Stimulated activated CD4-positive, alpha-beta T cell treated with anti-CD3 and anti-CD28 coated beads, Interleukin-15, amount 100 ng/mL, for 24 hours (primary cell): ENCODE measurements at places on chromosomes 5 and 9.
A peak's percentile ranks its signal among the peaks of the same experiment; 100 is the strongest.

DNA sequence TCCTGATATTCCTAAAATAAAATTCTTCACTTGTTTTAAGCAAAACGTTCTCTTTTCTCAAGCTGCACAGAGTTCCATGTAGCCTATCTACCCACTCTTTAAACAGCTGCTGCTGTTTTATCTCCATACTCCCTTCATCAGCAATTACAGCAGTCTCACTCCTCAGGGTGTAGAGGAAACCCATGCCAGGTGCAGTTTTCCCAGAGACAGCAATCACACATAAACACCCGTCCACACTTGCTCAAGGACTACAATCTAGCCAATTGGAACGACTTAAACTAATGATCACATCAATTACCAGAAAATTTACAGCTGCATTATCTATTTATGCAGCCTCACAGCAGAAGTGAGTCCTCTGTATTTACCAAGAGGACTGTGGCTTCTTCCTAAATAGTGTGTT lies 141.7 kb downstream of the HTR1A start:
- DNase-seq, result no peak

- DNase-seq, result no peak
These were observed 53.2 kb downstream of the IPPK start for GRCh38 chr9:92616655-92617111.

- no peak for DNase-seq
These were observed 26.6 kb upstream of the TUSC1 start for GRCh38 chr9:25704800-25705199.

DNA sequence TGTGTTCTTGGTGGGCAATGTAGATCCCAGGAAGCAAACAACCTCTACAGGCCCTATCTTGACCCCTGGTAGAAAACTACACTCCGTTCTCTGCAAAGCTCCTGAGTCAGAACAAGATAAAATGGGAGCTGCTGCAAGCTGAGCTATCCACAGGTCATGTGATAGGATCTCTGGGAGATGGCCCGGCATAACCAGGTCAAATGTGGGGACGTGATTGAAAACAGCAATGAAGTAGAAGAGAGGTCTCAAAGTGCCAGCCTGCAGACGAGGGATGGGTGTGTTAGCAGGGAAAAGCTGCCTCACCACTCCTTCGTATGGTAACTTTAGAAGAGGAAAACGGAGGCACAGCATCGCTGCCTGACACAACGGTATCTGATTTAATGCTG lies 25.0 kb downstream of the NRG2 start:
- no peak for DNase-seq

GRCh38 chr5:173089581-173089980 lies 33.4 kb downstream of the CREBRF start:
- no peak for DNase-seq

GRCh38 chr5:151624476-151624875 lies 33.3 kb upstream of the FAT2 start:
- no peak for DNase-seq

- DNase-seq, result peak; percentile 87
These were observed 22.0 kb upstream of the MAPK9 start for GRCh38 chr5:180313677-180314505.

DNA sequence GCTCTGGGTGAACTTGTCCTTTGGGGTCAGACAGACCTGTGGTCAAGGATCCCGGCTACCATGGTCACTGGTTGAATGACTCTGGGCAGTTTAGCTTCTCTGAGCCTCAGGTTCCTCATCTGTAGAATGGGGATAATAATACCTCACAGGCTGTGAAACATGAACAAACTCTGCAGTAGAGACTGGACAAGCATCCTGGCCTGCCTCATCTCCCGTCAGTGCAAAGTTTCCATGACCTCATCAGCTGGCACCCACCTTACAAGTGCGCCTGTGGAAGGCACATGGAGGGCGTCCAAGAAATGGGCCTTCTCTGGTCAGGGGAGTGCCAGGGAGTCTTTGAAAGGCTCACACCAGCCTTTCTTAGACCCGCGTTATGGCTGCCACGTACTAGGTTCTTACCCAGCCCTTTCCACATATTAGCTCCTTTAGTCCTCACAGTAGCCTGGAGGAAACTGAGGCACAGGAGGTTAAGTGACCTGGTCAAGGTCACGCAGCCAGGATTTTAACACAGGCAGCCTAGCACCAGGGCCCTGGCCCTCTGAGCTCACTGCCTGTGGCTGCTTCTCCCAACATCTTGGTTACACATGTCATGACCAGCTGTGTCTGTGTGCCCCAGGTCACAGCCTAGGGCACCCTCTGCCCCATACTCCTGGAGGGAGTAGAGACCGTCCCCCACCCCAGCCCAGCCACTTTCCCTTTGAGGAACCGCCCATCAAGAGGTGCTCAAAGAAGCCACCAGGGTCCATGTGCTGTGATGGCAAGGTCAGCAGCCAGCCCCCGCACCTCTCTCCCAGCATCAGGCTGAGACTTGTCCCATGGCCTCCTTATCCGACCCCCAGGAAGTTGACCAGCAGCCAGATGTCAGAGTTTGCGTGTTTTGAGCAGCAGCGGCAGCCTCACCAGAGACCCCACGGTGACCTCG lies 39.4 kb upstream of the RPL26L1 start:
- DNase-seq, result no peak

DNA sequence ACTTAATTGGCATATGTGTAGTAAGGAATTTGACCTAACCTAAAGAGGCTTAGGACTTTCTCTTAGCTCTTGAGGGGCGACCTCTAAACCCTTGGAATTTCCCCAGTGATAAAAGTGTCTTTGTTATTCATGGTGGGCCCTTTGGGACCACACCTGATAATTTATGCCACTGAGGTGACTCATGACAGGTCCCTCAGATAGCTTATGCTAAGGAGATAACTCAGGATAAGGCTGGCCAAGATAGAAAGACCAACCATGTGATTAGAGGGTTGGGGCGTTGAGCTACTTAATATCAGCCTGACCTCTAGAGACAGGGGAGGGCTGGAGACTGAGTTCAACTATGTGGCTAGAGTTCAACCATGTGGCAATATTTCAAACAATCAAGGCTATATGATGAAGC lies 218.1 kb downstream of the AP3B1 start:
- no peak for DNase-seq

- DNase-seq, result no peak
These were observed 1033.5 kb downstream of the EFNA5 start for GRCh38 chr5:106637275-106637674.

DNA sequence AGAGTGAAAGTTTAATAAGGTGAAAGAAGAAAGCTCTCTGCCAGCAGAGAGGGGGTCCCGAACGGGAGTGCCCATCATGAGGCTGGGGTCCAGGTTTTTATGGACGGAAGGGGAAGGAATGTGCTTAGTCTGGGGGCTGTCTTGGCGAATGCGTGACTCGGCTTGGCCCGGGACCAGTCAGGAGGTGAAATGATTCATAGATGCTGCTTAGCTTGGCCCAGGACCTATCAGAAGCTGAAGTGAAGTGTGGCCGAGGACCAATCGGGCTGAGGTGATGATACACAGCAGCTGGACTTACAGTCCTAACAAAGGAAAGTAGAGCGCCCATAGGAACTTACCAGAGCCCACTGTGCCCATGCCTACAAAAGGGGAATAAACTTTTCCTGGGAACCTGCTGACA lies 3.9 kb upstream of the FKTN start:
- no peak for DNase-seq

GRCh38 chr9:111151537-111151936 lies 113.3 kb upstream of the LPAR1 start:
- no peak for DNase-seq

DNA sequence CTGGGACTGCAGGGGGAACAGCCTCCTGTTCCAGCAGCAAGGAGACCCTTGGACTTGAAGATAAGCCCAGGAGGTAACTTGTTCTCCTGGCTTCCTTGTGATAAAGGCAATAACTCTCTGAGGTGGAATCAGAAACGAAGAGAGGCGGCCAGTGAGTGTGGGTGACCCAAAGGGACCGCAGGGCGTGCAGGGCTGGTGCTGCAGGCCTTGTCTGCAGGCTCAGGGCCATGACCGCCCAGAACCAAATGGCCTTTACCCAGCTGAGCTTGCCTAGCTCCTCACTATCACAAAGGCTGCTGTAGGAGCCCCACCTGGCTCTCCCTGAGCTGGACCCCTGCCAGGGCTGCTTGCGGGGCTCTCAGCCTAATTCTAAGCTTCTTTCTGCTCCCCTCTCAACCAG lies 72.5 kb downstream of the NDFIP1 start:
- no peak for DNase-seq

GRCh38 chr5:123651234-123651633 lies 139.3 kb downstream of the CSNK1G3 start:
- no peak for DNase-seq

DNA sequence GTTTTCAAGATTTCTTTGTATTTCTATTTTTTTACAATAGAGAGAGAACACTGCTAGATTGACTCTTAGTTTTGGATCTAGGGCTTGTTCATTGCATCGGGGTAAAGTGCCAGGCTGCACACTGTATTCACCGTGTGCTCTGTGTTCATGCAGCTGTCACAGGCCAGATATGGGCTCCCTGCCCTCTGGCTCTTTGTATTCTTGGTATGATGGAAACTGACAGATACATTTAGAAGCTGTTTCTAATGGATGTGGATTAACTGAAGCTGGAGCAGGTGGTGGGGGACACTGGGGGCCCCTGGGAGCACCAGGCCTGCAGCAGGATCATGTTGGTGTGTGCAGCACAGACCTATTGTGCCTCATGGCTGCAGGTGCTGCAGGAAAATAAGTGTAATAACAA lies 28.0 kb downstream of the SLC36A1 start:
- no peak for DNase-seq

GRCh38 chr9:93052791-93053540 lies 5.5 kb upstream of the SUSD3 start:
- DNase-seq, result no peak

DNA sequence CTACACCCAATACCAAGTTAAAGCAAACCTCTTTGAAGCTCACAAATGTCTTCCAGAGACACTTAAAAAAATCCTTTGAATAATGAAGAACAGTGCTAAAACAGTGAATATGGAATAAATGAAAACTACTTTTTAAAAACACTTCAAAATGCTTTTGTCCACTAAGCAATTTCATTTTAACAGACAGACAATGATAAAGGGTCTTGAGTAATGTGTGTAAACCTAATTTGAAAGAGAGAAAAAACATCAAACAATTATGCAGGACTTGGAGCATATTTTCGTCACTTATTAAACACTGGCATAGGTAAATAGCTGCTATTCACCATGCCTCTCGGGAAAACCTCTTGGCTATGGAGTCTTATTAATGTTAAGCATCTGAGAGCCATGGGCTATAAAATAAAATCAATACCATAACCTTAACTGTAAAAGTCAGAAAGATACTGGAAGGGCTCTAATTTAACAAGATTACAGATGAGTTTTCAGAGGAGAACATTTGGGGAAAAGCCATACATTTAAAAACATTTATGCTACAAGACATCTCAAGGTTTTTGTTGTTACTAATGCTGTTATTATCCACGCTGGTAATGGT lies 177.8 kb downstream of the NFIB start:
- DNase-seq, result no peak

DNA sequence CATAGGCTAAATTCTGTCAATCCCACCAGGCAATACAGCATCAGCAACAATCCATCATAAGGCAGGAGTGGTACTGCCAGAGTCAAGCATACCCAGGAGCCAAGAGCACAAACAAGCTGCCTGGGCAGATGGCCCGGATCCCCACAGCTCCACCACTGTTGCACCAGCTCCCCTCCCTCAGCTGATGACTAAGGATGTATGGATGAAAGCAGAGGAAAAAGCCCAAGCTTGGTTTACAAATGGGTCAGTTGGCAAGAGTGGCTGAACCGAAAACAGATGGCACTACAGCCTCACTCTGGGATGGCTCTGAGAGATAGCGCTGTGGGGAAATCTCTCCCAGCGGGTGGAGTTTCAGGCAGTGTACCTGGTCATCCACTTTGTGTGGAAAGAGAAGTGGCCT lies 29.4 kb downstream of the DROSHA start:
- no peak for DNase-seq

- no peak for DNase-seq
These were observed 436.0 kb upstream of the SEMA6A start for GRCh38 chr5:117010574-117010973.

DNA sequence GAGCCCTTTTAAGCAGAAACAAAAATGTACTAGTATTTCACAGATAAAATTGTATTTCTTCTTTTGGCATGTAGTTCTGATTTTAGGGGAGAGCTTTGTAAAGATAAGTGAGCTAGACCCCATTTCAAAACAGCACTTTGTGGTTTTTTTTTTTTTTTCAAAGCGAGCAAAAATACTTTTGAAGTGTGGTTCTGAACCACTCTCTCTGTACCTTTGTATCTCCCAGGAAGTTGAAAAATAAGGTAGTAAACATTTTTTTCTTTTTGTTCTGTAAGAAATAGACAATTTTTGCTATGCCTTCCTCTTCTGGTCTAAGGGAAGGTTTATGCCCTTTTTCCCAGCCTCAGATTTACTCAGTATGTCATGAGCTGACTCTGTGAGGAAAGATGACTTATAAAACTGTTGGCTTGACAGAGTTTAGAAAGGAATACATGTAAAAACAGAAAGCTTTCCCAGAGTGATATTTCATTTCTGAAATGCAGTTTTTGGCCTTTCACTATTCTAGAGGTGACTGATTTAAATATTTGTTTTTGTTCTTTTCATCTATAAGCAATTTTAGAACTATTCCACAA lies 12.5 kb downstream of the ERCC6L2 start:
- DNase-seq, result no peak

- no peak for DNase-seq
These were observed 13.9 kb upstream of the PTGER4 start for GRCh38 chr5:40665635-40666298.

DNA sequence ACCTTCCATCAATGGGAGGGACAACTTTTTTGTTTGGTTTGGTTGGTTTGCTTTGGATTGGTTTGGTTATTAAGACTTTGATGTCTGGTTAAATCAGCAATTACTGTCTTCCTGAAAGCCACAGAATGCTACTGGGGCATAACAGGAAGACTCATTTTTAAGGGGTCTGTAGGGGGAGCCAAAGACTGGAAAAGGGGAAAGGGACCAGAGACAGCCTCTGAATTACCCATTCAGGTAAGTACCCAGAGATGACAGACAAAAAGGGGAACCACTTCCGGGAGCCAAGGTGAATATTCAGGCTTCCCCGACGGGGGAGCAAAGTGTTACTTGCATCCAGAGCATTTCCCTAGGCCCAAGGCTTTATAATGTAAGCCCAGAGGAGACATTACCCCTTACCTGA lies 4.6 kb upstream of the FEM1C start:
- DNase-seq, result no peak

- DNase-seq, result no peak
These were observed 106.1 kb upstream of the FER start for GRCh38 chr5:108641596-108641995.

DNA sequence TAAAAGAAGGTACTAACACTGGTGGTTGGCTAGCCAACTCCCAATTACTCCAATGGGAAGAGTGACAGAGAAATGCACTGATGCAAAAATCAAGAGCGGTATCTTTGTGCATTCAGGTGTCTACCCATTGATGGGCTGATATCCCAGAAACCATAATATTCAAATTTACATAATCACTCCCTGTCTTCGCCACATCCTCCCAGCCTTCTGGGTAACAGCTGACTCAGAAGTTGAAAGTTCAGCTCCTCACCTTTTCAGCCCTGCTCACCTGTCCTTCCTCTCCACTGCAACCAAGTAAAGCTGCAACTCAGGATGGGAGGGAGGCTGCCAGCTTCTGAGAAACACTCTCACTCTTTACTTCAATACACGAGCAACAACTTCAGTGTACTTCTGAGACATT lies 6.9 kb downstream of the SUSD1 start:
- DNase-seq, result no peak

- no peak for DNase-seq
These were observed 1.5 kb downstream of the CERT1 start for GRCh38 chr5:75509956-75510355.

GRCh38 chr5:150661086-150661485 lies at the start of gene MYOZ3:
MYOZ3 (plus strand) TSS chr5:150661251; CDS start chr5:150662942, 1,691 bp downstream.
- no peak for DNase-seq

- DNase-seq, result no peak
These were observed 41.5 kb upstream of the WWC1 start for GRCh38 chr5:168249923-168250322.

- no peak for DNase-seq
These were observed 66.9 kb downstream of the SEMA4D start for GRCh38 chr9:89430995-89431394.
